ENCODE measurements at places on chromosomes 13 and 19.

- no peak for DNase-seq
These were observed 11.1 kb upstream of the SPATA13 start for GRCh38 chr13:24149246-24150032.

DNA sequence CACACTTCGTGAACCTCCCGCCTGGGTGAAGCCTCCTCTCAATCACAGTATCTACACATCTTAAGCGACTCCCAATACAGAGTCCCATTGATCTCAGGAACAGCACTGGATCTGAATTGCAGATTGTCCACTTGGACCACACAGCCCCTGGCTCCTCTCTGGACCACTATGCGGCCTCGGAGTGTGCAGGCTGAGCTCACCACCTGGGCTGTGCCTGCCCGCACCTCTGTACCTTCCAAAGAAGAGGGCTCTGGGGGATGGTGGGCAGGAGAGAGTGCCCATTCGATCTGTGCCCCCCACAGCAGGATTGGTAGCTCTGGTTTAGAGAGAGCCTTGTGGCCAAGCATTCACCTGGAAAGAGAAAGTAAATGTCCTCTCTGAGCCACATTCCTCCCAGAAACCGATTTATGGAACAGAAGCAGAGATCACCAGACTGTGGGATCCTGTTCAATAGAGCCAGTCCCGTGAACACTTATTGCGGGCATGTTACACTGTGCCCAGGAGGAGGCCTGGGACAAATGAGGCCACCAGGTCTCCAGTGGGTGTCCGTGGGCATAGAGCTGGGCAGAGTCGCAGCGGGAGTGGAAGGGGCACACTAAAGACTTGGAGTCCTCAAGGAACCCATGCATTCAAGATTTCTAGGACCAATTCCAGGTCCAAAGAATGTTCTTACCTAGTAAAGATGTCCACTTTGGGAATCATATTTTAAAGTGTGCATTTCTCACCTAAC, 141.6 kb upstream of the SOX1 start:
- no peak for DNase-seq

DNA sequence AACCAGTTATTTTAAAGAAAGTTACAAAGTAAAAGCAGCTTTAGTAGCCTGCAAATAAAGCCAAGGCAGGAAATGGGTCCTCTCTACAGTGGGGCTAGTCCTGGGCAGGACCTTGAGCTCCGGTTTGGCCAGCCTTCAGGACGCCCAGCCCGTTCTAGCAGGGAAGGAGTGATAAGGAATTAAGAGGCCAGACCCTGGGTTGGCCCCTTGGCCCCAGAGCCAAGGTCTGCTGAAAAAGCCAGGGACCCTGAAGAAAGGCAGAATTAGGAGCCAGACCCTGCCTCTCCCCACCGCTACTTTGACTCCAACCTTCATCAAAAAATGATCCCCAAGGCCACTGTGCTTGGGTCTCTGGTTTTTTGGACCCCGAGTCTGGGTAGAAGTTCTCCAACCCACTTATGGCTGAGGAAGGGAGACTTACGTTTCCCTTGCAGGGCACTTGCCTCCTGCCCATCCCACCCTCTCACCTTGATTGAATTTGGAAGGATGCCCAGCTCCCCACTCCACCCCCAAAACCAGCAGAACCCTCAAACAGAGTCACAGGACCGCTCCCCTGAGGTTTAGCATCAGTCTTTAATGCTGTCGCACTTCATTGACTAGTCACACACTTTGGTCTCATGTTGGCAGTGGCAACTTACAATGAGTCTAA, 3.9 kb downstream of the DNAJB1 start:
- DNase-seq = no peak

- DNase-seq = no peak
These were observed 2.0 kb upstream of the SPACA6 start for GRCh38 chr19:51691074-51691583.

DNA sequence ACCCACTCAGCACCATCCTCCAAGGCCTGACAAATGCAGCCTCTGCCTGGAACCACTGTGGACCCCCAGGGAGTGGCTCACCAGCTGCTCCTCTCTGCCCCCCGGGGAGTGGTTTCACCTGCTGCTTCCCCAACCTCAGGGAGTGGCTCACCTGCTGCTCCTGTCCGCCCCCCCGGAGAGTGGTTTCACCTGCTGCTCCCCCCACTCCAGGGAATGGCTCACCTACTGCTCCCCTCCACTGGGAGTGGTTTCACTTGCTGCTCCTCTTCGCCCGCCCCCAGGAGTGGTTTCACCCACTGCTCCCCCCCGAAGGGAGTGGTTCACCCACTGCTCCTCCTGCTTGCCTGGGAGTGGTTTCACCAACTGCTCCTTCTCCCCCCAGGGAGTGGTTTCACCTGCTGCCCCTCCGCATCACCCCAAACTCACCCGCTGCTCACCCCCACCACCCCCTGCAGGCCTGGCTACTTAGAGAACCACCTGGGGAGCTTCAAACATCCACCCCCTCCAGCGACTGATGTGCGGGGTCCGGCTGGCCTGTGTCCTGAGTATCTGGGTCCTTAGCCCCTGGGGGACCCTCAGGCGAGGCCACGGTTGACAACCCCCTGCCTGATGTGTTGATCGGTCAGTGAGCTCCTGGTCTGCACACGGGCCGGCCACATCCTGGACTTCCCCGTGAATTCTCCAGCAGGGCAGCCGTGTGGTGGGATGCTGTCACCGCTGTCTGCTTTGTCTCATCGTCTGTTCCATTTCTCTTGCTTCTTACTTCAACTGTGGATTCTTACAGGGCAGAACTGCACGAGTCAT, 14.6 kb upstream of the TMEM255B start:
- peak; percentile 99 for DNase-seq

GRCh38 chr19:3455393-3455955, 24.9 kb downstream of the SMIM24 start:
- DNase-seq = no peak

DNA sequence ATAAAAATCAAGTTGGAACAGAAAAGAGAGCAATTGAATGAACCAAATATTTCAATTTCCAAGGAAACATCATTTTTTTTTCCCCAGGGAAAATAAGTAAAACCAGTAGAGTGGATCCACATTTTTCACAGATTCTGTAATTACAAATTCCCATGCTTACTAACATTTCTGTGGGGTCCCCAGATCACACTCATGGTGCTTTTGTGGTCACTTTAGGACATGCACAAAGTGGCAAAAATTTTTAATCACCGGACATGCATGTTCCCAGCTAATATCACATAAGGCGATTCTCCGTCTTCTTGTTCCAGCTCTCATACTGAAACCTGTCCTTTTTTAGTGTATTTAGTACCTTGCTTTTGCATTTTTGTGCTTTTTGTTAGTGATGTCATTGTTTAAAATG, 748.2 kb upstream of the SLITRK1 start:
- DNase-seq = no peak

DNA sequence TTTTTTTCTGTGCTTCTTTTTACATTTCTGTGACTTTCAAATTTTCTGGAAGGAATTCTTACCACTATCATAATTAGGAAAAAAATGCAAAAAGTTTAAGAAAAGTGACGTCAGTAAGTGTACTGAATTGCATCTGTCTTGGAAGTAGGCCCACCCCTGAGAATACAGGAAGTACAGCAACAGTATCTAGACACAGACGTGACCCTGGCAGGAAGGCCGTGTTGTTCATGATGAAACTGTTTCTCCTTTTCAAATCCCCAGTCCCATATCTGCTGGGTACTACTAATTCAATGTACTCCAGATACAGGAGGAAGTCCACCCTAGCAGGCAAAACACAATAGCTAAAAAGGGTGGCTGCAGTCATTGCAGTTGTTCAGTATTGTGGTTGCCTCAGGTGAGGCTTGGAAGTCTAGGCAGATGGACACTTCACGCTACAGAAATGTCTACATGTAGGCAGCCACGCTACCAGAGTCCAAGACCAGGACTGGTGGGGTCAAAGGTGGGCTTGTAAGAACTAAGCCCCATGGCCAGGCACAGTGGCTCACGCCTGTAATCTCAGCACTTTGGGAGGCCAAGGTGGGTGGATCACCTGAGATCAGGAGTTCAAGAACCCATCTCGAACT, 49.6 kb upstream of the MED4 start:
- DNase-seq = no peak

- no peak for DNase-seq
These were observed 14.1 kb downstream of the BRD4 start for GRCh38 chr19:15318241-15318691.

- DNase-seq = no peak
These were observed 4.2 kb downstream of the SHC2 start for GRCh38 chr19:456547-457110.

- DNase-seq = no peak
These were observed 18.4 kb upstream of the IPO5 start for GRCh38 chr13:97935071-97935470.

GRCh38 chr13:72194523-72194922, 327.5 kb upstream of the DACH1 start:
- no peak for DNase-seq

Data from COR-L47 (cell line).